ENCODE measurements at places on chromosomes 16 and 17. TPM values are rescaled to one million over a fixed set of nuclear protein-coding genes. Genes with fewer than 3 reads are reported as not detected.

SKAP1 gene
- 12.1 TPM for polyA plus RNA-seq

ARHGAP23 gene
- polyA plus RNA-seq = 67.9 TPM

SLC6A2 gene
- 0.48 TPM for polyA plus RNA-seq

KRTAP4-9 gene
- not detected for polyA plus RNA-seq

SNRNP25 gene
- polyA plus RNA-seq = 47.7 TPM

CMTM1 gene
- polyA plus RNA-seq = 6.8 TPM

KRT15 gene
- polyA plus RNA-seq = 1.7 TPM

DCAKD gene
- polyA plus RNA-seq = 58.5 TPM

TEX14 gene
- polyA plus RNA-seq = 0.43 TPM

NHLRC4 gene
- 9.1 TPM for polyA plus RNA-seq

MYOCD gene
- polyA plus RNA-seq = 4.4 TPM

CSH1 gene
- polyA plus RNA-seq = not detected

DOK4 gene
- polyA plus RNA-seq = 40.0 TPM

MYH8 gene
- polyA plus RNA-seq = 0.64 TPM

TEKT5 gene
- 0.64 TPM for polyA plus RNA-seq

MED9 gene
- polyA plus RNA-seq = 23.5 TPM

ZSCAN10 gene
- polyA plus RNA-seq = 0.18 TPM

SECTM1 gene
- polyA plus RNA-seq = 3.4 TPM

MYH13 gene
- 0.14 TPM for polyA plus RNA-seq

HIGD1B gene
- 1.7 TPM for polyA plus RNA-seq

GNGT2 gene
- 1.4 TPM for polyA plus RNA-seq

PRR15L gene
- polyA plus RNA-seq = 15.8 TPM

KRTAP3-2 gene
- polyA plus RNA-seq = not detected

FBXW10B gene
- 1.1 TPM for polyA plus RNA-seq

MT1G gene
- polyA plus RNA-seq = 13.2 TPM

HAGHL gene
- polyA plus RNA-seq = 7.3 TPM

WNK4 gene
- 17.9 TPM for polyA plus RNA-seq

CCDC154 gene
- 2.4 TPM for polyA plus RNA-seq

KRT27 gene
- not detected for polyA plus RNA-seq

HOXB9 gene
- polyA plus RNA-seq = 68.3 TPM

DHRS7C gene
- polyA plus RNA-seq = not detected
